ENCODE measurements at places on chromosomes 3 and 15. TPM values are rescaled to one million over a fixed set of nuclear protein-coding genes. Genes with fewer than 3 reads are reported as not detected.

Gene KNG1
- not detected for total RNA-seq

Gene C3orf85
- not detected for total RNA-seq

Gene SLCO2A1
- 0.74 TPM for total RNA-seq

Gene IL17RE
- 0.49 TPM for total RNA-seq

Gene TRPM7
- 37.9 TPM for total RNA-seq
